ENCODE measurements at places on chromosomes 2 and 18. TPM values are rescaled to one million over a fixed set of nuclear protein-coding genes. Genes with fewer than 3 reads are reported as not detected.

GRCh38 chr2:121746071-121746578 lies 9.3 kb upstream of the TSN start:
- peaks cover 3% of the 10 kb centered on the region for H3K27me3 ChIP-seq
- no peak for DNase-seq
- no peaks in the 10 kb centered on the region for H3K36me3 ChIP-seq
- no peak overlapping the region for H3K27ac ChIP-seq

- no peaks in the 10 kb centered on the region for H3K27me3 ChIP-seq
- DNase-seq: no peak
Measured at GRCh38 chr2:218540015-218540414, 28.1 kb downstream of the USP37 start.

GRCh38 chr2:126599062-126599461 lies 56.9 kb upstream of the GYPC start:
- DNase-seq: no peak
- no peaks in the 10 kb centered on the region for H3K27me3 ChIP-seq
- no peak overlapping the region for H3K4me3 ChIP-seq
- H3K4me1 ChIP-seq: no peaks in the 10 kb centered on the region

GREB1 gene
- total RNA-seq: 0.68 TPM

TNS1 gene
- total RNA-seq: 28.9 TPM

TLX2 gene
- 0.44 TPM for total RNA-seq

DNA sequence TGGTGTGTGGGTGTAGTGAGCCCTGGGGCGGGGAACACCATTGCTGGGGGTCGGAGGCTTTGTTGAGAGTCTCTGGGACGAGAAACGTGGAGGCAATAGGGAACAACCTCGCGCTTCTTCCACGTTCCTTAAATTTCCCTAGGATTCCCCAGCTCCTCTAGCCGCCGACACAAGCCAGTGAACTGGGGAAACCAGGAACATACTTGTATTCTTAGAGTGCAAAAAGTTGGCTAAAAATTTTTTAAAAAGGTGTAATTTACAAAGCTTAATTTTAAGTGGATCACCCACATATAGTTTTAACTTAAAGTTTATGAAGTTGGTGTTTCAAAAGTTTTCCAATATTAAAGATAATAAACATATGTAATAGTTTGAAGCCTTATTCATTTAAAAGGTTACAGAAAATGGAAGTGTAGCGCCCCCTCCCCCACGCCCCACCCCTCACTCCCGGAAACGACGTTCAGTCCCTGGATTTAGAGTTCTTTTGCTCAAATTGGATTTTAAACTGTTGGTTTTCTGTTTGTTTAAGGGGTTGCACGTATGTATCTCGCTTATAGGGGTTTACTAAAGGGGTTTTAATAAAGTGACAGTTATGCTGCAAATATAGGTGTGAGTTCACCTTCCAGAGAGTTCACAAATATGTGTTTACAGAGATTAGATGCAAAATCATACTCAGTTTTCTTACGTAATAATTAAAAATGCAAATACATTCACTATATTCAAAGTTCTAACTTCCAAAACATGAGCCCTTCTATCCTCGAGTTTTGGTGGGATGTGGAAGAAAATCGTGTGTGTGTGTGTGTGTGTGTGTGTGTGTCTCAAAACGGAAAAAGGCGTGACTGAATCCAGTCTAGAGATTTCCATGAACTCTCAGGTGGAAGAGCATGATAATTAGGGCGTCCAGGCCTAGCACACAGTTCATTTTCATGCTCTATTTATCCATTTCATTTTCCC lies 872 bp downstream of the DSG2 start:
- peak overlapping the region; percentile 68 for H3K4me3 ChIP-seq
- no peaks in the 10 kb centered on the region for H3K36me3 ChIP-seq
- peaks cover 6% of the 10 kb centered on the region for H3K4me1 ChIP-seq
- no peak overlapping the region for H3K27ac ChIP-seq

HOXD8 gene
- total RNA-seq: not detected

- H3K4me3 ChIP-seq: no peak overlapping the region
- no peaks in the 10 kb centered on the region for H3K36me3 ChIP-seq
- peak overlapping the region; percentile 5 for H3K27ac ChIP-seq
- H3K4me1 ChIP-seq: peaks cover 41% of the 10 kb centered on the region
- peaks cover 18% of the 10 kb centered on the region for H3K27me3 ChIP-seq
Measured at GRCh38 chr2:27720004-27720551, 51.4 kb upstream of the MRPL33 start.

CD207 gene
- total RNA-seq: not detected

DNA sequence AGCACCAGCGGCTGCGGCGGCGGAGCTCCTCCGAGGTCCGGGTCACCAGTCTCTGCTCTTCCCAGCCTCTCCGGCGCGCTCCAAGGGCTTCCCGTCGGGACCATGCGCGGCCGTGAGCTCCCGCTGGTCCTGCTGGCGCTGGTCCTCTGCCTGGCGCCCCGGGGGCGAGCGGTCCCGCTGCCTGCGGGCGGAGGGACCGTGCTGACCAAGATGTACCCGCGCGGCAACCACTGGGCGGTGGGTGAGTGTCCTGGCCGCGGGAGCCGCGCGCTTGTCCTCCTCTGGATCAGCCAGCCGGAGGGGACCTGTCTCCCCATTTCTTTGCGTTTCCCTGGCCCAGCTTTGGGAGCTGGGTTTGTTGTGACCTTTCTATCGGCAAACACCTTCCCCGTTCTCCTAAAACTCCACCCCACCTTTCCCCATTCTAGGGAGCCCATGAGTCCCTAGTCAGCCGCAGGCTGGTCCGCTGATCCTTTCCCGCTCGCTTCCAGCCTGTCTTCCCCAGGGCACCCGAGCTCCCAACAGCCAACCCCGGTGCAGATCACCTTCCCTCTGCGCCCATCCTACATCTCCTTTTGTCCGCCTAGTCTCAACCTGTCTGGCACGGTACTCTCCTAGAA lies 316 bp downstream of the GRP start:
- H3K27ac ChIP-seq: no peak overlapping the region
- H3K4me3 ChIP-seq: no peak overlapping the region
- H3K27me3 ChIP-seq: peaks cover 66% of the 10 kb centered on the region

DNA sequence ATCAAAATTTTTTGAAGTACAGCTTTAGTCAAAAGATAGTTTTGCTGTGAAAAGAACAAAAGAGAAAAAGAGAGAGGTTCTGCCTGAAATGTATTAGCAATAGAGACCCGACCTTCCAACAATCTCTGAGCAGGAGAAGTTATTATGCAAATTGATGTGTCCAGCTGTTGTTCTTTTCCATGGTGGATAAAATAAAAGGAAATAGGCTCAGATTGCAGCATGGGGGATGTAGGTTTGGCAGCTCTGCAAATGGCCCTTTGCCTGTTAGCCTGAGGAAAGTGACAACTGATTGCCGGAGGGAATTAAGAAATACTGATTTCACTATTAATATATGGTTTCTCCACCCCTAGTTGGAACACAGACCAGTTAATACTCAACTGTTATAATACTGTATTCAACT lies 1283.2 kb upstream of the NXPH2 start:
- H3K27ac ChIP-seq: no peak overlapping the region
- H3K4me1 ChIP-seq: no peaks in the 10 kb centered on the region
- no peak for DNase-seq
- H3K27me3 ChIP-seq: no peaks in the 10 kb centered on the region
- H3K36me3 ChIP-seq: no peaks in the 10 kb centered on the region

BOK gene
- total RNA-seq: not detected

- H3K4me1 ChIP-seq: peaks cover 20% of the 10 kb centered on the region
- no peaks in the 10 kb centered on the region for H3K27me3 ChIP-seq
- H3K27ac ChIP-seq: peak overlapping the region; percentile 31
- peaks cover 26% of the 10 kb centered on the region for H3K36me3 ChIP-seq
- peak overlapping the region; percentile 39 for H3K4me3 ChIP-seq
Measured at GRCh38 chr2:73268830-73269685, 15.2 kb downstream of the FBXO41 start.

DNA sequence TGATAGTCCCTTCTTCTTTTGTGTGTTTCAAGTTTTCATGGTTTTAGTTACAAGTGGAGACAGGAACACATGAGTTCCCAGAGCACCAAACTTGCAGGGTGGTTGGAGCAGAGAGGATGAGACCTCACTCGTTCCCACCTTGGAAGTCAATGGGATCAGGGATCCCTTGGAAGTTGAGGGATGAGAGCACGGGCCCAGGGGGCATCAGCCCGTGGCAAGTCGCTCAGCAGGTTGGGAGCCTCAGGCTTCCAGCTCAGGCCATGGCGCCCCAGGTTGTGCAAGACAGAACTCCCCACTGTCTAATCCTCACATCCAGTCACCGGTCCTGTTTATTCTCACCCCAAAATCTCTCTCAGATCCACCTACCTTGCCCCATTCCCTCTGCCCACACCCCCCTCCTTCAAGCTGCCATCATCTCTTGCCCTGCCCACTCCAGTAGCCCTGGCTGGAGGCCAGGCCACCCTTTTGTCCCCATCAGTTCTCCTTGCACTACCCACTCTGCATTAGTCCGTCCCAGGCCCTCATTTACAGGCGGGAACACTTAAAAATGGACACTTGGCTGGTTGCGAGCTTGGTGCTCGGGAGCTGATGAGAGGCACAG lies 37.6 kb upstream of the FOSL2 start:
- no peak for DNase-seq
- no peaks in the 10 kb centered on the region for H3K27me3 ChIP-seq
- H3K4me1 ChIP-seq: peaks cover 36% of the 10 kb centered on the region
- no peaks in the 10 kb centered on the region for H3K36me3 ChIP-seq
- H3K27ac ChIP-seq: peak overlapping the region; percentile 18
- H3K4me3 ChIP-seq: no peak overlapping the region

HOXD13 gene
- not detected for total RNA-seq

FER1L5 gene
- not detected for total RNA-seq

GRCh38 chr2:83725735-83726134 lies 733.3 kb downstream of the SUCLG1 start:
- H3K27me3 ChIP-seq: no peaks in the 10 kb centered on the region
- DNase-seq: no peak
- no peaks in the 10 kb centered on the region for H3K4me1 ChIP-seq

DNA sequence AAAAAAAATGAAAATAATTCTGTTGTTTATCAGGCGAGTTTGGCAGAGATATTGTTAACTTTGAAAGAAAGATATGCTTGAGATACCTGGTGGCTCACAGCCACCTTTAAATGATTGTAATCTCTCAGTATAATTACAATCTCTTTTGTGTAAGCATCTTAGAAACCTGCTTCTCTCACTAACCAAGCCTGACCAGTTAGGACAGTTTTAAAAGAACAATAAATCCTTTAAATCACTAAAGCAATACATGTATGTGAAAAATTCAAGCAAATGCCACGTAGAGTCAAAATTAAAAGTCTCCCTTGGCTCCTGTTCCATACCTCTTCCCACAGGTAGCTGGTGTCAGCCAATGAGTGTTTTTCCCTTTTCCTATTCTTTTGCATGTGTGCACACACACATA lies 15.7 kb upstream of the SGPP2 start:
- H3K36me3 ChIP-seq: no peaks in the 10 kb centered on the region
- H3K27me3 ChIP-seq: no peaks in the 10 kb centered on the region
- H3K27ac ChIP-seq: no peak overlapping the region

GRCh38 chr2:7971841-7972240 lies 710.0 kb upstream of the ID2 start:
- no peak overlapping the region for H3K4me3 ChIP-seq
- no peaks in the 10 kb centered on the region for H3K36me3 ChIP-seq
- H3K27me3 ChIP-seq: peaks cover 13% of the 10 kb centered on the region

ALPP gene
- not detected for total RNA-seq
